Activated CD4-positive, alpha-beta T cell treated with anti-CD3 and anti-CD28 coated beads, Interleukin-2, amount 50 U/mL, for 4 hours (primary cell): ENCODE measurements at places on chromosomes 5 and 9.

DNA sequence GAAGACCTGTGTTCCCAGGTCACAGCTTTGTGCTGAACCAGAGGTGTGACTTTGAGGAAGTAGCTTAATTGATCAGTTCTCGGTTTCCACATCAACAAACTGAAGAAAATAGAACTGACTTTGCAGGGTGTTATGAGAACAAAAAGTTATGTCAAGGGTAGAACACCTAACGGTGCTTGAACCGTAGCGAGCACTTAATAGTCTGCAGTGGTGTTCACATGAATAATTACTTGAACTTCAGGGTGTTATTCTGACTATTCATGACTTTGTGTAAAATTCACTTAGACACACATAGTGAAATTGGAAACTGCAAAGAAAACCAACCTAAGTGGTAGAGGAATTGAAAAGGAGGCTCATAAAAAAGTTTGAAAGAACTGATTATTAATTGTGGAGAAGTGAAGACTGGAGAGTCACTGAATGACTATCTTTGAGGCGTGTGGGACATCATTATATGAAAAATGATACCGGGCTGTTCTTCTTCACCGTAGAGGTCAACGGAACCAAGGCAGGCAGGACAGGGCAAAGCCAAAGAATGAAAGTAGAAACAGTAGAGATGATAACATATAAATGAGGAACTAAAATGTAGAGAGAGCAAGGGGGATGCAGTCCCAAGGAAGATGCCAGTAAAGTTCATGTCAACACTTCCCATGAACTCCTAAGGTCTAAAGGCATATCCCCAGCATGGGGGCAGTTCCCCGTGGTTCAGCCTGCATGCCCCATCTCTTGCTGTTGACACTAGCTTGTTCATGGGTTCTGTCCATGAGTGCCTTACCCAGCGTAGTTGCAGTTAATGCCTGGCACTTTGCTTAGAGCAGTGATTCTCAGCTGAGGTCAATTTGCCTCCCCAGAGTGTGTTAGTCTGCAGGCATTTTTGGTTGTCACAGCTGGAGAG is 118.7 kb downstream of the ZNF462 start:
- DNase-seq: no peak

DNA sequence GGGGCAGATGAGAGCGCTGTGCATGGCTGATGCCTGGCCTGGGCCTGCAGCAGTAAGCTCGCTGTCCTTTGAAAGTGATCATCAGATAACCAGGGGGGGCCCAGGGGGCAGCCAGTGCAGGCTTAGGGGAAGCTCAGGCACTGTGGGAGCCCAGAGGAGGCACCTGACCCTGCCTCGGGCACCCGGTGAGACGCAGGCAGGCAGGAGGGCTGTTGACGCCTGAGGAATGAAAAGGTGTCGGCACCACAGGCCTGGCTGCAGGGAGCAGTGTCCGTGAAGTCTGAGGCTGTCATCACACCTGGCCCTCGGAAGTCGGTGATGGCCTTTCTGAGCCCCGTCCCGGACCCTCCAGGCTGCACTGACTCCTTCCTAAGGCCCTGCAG is 84.6 kb downstream of the RXRA start:
- DNase-seq: no peak

GRCh38 chr5:69030358-69031062 is 63.3 kb upstream of the SLC30A5 start:
- DNase-seq: no peak

DNA sequence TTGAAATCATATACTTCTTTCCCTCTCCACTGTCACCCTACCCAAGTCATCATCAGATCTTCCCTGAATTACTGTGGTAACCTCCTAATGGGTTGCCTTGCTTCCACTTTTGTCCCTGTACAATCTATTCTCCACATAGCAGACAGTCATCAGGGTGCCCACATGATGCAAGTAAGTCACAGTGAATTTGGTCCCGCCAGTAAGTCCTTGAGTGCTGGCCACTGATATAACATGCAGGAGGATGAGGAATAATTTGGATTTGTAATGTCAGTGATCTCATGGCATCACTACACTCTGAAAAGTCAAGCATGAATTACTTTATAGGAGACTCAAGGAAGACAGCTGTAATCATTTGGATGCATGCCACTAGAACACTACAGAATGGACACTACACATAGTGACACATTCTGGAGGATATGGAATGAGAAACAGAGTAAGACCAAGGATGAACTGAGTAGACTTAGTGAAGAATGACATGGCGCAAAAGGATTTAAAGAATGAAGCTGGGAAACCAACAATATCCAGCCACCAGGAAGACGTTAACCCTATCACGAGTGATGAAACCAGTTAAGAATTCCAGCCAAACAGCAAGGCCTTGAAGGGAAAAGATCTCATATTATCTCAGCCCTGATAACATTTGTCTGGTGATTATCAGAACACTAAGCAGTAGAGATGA is 28.6 kb downstream of the MARCHF3 start:
- DNase-seq: no peak

DNA sequence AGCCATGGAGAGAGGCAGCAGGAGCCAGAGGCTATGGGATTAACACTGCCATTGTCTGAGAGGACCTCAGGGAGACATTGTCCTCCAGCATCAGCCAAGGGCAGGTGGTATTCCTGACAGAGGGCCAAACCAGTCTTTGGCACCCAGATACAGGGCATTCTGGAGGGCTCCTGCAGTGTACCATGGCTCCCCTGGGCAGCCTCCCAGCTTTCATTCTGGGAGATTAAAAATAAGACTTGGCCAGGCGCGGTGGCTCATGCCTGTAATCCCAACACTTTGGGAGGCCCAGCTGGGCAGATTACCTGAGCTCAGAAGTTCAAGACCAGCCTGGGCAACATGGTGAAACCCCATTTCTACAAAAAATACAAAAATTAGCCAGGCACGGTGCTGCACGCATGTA is 4.2 kb downstream of the MTAP start:
- DNase-seq: no peak

DNA sequence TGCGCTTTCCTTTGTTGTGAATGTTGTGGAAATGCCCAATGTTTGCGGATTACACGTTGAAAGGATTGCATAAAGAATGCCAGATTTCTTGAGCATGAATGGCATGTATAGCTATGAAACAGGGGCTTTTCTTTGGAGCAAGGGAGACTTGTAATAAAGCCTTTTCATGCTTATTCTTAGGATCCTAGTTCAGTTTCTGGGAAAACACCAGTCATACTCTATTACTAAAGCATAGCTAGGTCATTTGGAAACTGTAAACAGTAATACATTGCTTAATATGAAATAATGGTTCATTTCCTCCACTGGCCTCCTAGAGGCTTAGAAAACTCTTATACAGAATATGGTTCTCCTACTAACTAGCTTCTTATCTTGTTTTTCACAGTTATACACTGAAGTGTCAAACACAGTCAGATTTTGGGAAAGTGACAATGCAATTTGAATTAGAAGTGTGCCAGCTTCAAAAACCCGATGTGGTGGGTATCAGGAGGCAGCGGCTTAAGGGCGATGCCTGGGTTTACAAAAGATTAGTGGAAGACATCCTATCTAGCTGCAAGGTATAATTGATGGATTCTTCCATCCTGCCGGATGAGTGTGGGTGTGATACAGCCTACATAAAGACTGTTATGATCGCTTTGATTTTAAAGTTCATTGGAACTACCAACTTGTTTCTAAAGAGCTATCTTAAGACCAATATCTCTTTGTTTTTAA is 104.2 kb downstream of the MELK start:
- DNase-seq: no peak

DNA sequence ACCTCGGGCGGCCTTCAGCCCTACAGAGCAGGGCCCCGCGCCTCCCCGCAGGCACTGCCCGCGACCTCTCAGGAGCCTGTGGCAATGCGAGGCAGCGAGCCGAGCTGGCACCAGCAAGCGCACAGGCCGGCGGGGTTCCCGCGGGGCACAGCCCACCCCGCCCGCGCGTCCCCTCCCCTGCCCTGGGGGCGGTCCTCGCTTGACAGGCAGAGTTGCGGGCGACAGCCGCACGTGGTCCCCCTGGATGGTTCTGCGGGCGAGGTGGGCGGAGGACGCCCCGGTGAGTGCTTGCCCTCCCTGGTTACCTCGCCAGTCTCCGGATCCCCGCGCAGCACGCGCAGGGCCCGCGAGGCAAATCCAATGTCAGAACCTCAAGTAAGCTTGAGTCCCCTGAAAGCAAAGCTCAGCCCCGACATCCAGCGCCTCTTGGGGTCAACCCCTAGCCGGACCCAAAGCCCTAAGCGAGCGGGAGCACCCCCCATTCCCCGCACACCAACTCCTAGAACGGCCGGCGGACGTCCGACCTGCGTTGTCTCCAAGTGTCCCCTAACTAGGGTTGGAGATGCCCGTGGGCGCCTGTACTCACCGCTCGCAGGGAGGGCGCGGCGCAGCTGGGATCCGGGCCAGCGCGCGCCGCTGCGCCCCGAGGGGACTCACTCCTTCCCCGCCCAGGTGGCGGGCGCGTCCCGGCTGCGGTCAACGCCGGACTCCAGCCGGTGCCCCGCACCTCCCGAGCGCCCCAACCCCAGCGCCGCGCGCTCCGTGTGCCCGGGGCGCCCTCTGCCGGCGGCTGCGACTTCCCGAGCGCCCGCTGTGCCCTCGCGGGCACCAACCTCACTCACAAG is at the start of gene DRD1:
DRD1 (minus strand) TSS at position 123 of the 845 bp plus-strand sequence. CDS start 1,083 bp downstream, outside the sequence.
- DNase-seq: peak; percentile 38

DNA sequence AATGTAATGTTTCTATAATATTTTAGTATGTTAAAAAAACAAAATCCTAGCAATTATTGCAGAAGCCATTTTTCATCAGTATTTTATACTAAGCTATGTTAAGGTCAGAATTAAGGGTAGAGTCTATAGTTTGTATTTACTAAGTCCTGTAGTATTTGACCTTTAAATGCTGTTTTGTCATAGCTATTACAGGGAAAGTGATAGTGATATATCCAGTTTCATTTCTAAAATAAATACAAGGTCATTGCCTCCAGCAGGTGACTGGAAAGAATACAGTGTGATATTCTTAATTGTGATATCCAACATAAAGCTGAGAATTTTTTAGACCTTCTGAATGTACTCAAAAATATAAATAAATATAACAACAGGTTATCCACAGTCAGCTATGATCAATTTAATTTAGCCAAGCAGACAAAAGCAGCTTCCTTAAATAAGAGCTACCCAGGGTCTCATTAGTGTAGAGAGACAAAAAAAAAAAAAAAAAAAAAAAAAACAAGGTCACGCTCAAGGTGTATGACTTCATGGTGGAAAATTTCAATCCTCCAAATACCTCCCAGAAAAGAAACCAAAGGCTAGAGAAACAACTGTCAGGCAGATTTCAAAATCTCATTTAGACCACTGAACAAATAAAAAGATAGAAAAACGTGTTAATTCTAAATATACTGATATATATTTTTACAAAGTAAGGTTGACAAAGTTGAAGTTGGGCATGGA is 278.7 kb downstream of the HCN1 start:
- DNase-seq: no peak

DNA sequence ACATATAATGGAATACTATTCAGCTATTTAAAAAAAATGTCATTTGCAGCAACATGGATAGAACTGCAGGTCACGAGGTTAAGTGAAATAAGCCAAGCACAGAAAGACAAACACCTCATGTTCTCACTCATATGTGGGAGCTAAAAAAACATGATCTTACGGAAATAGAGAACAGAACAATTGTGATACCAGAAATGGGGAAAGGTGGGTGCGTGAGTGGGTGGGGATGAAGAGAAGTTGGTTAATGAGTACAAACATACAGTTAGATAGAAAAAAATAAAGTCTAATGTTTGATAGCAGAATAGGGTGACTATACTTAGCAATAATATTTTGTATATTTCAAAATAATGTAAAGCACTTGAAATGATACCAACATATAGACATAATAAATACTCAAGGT is 38.7 kb downstream of the FAM114A2 start:
- DNase-seq: no peak

DNA sequence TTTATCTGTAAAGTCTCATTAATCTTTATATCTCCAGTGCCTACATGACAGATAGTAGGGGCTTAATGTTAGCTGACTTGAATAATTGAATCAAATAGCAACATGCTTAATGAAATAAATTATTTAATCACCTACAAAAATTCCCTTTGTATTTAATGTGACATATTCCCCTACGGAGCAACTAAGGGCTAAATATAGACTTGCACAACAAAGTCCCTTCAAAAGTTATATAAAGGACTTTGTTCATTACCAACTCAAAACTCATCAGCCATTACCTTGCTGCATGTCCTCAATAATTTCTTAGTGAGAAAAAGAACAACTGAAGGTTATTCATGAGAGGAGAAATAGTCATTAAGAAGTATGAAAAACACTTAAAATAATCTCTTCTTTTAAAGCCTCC is 424.6 kb downstream of the HCN1 start:
- no peak for DNase-seq

- no peak for DNase-seq
Measured at GRCh38 chr9:133734590-133735414, 3.4 kb downstream of the SARDH start.

GRCh38 chr9:127578952-127579853 is 32.9 kb upstream of the STXBP1 start:
- DNase-seq: peak; percentile 62

DNA sequence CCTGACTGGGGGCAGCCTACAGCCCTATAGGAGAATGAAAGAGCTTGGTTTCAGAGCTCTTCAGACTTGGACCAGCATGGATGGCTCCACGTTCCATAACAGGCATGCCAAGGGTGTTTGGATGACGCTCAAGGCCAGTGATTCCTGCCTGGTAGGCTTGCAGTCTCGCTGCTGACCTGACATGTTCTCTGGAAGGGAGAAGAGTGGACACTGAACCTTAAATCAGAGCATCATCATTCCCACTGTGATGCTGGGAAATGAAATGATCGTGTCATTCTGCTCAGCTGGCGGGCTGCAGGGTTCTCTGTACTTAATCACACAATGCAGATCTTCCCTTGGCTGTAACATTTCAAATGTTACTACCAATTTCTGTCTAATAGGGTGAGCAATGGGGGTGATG is 57.0 kb downstream of the CFAP90 start:
- DNase-seq: no peak

DNA sequence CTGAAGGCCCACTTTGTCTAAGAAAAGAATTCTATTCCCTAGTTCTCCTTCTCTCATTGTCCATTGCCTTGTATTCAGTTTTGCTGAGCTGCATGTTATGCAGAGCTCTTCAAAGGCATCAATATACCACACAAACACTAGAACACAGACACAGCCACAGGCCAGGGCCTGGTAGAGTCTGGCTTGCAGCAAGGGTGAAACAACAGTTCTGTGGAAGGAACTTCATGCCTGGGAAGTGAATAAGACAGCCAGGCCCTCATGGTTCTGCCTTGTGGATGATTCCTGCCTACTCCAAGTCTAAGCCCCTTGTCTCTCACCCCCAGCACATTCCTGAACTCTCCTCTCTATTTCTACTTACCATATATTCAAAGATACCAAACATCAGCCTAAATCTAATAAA is 30.8 kb downstream of the KLHL3 start:
- no peak for DNase-seq

GRCh38 chr9:130263601-130264413 is 1.8 kb upstream of the HMCN2 start:
- DNase-seq: no peak

- no peak for DNase-seq
Measured at GRCh38 chr9:37902796-37903646, 906 bp downstream of the SLC25A51 start.

DNA sequence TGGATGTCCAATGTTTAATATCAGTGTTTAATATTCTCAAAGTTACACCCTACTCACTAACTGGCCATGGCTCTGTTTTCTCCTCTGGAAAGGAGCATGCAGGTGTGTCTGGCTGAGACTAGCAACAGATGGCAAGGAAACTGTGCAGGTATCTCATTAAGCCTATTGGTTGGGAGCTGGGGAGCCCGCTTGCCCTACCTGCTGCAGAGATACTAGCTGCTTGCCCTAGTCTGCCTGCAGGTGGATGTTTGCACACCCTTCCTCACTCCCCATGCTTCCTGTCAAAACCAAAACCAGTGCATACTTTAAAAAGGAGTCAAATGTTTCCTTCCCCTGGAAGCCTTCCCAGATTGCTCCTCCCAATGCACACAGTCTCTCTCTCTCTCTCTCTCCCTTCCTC is 228.3 kb upstream of the RASEF start:
- DNase-seq: no peak
